ENCODE measurements at places on chromosomes 2 and 18.
A peak's percentile ranks its signal among the peaks of the same experiment; 100 is the strongest.

DNA sequence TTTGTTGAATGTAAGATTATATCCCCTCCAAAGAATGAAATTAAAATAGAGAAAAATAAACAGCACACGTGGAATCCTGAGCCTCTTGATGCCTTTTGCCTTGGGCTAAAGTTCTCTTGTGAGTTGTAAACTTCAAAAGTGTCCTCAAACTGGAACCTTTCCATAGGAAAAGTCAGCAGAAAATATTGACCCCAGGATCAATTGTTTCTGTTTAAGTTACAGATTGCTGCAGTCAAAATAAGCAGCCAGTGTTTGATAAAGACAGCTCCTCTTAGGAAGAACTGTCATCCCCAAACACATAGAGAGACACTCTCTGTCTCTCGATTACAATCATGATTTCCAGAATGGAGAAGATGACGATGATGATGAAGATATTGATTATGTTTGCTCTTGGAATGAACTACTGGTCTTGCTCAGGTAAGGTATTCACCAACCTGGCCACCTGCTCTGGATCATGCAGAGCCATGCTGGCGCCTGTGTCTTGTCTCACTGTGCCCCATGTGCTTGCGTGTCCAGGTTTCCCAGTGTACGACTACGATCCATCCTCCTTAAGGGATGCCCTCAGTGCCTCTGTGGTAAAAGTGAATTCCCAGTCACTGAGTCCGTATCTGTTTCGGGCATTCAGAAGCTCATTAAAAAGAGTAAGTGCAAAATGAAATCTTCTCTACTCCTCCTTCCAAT is at the start of gene SPP2:
TSS of gene SPP2 (plus strand) at position 248 of the 681 bp plus-strand sequence. CDS start at position 333, 85 bp downstream.
- no peak for DNase-seq

- DNase-seq = no peak
Observed at GRCh38 chr2:60438131-60438530, 115.3 kb downstream of the BCL11A start.

DNA sequence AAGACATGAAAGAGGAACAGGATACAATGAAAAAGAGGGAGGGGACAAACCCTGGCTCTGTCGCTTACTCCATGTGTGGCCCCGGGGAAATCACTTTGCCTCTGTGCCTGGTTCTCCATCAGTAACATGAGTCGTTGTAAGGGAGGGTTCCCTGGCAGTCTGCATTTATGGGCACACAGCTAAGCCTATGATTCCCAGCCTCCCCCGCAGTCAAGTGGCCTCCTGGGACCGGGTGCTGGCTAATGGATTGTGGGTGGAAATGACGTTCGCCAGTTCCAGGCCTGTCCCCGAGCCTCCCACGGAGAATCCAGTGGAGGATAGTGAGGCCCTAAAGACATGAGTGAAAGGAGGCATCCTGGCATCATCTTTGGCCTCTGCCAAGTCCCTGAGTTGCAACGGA is 42.7 kb downstream of the SFXN5 start:
- DNase-seq = no peak

DNA sequence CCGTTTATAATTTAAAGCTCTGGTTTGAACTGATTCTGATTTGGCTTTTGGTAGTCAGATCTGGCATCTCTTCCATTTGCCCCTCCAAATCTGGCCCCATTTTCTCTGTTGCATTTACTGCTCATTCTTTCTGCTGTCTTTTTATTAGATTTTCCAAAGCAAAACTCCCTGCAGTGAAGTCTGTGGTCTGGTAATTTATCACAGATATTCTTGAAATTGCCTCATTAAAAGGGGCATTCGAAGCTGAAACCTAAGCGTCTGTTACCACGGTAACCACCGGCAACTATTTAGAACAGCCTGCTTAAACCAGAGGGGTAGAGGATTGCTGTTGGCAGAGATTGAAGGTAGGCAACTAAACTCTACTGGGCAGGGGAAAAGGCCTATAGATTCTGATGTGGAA is 111.5 kb upstream of the UPP2 start:
- no peak for DNase-seq

GRCh38 chr2:66457545-66457944 is 22.6 kb downstream of the MEIS1 start:
- no peak for DNase-seq

DNA sequence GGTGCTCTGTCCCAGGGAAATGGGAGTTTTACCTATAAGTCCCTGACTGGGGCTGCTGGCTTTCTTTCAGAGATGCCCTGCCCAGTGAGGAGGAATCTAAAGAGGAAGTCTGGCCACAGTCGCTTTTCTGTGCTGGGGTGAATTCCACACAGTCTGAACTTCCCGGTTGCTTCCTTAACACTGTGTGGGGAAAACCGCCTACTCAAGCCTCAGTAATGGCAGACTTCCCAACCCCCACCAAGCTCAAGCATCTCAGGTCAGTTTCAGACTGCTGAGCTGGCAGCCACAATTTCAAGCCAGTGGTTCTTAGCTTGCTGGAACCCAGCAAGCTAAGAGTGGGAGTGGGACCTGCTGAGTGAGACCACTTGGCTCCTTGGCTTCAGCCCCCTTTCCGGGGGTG is 54.9 kb downstream of the NUP35 start:
- DNase-seq = no peak

- DNase-seq = no peak
Observed at GRCh38 chr2:236541008-236541562, 28.5 kb upstream of the ACKR3 start.

DNA sequence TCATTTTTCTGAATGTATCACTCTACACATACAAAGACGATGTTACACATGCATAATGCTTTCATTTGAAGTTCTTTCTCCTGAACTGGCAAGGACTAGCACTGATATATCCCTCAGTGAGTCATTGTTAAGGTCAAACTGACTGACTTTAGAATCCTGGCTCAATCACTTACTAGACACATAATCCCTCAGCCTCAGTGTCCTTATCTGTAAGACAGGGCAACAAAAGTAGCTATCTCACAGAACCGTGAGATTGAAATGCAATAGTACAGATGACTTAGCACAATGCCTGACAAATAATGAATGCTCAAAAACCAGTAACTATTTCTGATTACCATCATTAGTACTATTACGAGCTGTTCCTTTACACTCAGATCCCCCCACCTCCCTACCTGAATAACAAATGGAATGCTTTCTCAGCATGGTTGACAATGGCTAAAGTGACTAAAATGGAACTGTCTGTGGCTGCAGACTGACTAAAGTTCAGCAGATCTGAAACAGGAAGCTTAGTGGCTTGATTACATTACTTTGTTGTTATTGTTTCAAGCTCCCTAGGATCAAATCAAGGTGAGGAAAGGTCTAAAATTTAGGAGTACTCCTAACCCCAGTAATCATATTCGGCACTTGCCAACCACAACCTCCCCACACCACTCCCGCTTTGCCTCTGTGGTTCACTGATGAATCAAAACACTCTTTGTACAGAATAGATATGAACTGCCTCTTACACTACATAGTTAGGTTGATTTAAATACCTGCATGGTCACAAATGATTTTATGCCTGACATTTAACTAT is 35.8 kb upstream of the CACNB4 start:
- peak; percentile 45 for DNase-seq

- DNase-seq = no peak
Observed at GRCh38 chr2:237025090-237025865, 60.4 kb upstream of the COPS8 start.

GRCh38 chr2:74448771-74449170 is 6.1 kb upstream of the INO80B start:
- no peak for DNase-seq

DNA sequence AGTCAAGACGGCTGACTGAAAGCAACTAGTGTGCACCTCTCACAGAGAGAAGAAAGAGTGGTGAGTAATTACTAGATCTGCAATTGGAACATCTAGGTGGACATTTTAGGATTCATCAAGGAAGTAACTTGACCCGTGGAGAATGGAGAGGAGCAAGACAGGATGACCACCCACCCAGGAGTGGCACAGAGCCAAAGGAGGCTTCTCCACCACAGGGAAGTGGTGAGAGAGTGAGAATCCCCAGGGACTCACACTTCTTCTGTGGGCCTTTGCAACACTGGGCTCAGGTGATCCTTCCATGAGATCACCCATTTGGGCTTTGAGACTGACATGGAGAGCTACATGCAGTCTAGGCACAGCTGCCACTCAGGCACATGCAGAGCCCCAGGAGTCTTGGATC is 132.8 kb upstream of the GALNT5 start:
- no peak for DNase-seq

GRCh38 chr2:127302168-127302567 is 8.2 kb upstream of the ERCC3 start:
- DNase-seq = no peak

DNA sequence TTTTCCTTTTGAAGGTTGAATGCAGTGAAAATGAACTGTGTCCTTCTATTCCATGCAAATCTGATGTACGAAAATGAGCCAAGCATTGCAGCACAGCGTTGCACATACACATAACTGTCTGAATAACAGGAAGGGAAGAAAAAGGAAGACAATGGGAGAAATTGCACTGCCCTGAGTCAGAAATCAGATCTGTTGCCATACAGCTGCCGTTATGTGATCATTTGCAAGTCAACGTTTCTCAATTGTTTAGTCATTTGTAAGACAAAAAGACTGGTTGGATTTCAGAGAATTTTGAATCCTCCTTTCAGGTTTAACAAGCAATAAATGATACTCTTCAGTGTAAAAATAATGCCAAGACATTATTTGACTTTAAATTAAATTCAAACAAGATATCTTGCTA is 284.1 kb downstream of the DSEL start:
- no peak for DNase-seq

DNA sequence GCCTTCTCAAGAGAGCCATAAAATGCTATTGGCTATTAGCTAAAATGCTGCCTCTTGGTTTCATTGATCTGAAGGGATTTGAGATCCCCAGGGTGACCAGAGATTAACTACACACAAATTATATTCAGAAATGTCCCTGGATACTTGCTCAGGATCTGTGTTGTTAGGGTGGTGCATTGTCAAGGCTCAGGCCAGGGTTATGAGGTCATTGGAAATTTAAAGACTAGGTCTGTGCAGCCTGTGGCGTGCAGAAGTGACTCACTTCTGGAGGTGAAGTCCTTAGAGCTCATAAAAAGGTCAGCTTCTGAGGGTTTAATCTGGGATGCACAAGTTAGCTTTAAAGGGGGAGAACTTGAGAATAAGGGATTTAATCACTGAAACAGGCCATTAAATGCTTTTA is 23.5 kb downstream of the LRRTM1 start:
- no peak for DNase-seq

DNA sequence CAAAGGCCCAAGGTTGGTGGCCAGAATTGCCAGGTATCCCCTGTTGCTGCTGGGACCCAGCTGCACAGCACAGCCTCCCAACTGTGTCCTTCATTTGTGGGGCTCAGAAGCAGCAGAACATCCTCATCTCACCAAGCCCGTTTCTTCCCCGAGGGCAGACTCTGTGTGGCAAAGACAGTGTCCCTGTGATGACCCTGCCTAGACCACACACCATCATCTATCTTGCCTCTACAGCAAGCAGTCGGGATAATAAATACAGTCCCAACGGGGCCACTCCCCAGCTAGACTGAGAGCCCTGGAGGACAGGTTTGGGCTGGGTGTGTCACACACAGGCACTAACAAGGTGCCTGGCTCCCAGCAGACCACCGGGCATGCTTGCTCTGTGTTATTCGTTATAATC is 93.4 kb downstream of the PTGR3 start:
- no peak for DNase-seq

All from stimulated activated CD8-positive, alpha-beta memory T cell treated with anti-CD3 and anti-CD28 coated beads, Interleukin-4, amount 100 ng/mL, for 48 hours (primary cell).